ENCODE measurements at places on chromosomes 2 and 18. TPM values are rescaled to one million over a fixed set of nuclear protein-coding genes. Genes with fewer than 3 reads are reported as not detected.

Gene PSD4
- 2.6 TPM for total RNA-seq

Gene ANKRD23
- 2.5 TPM for total RNA-seq

Gene CPO
- not detected for total RNA-seq

- no peaks in the 10 kb centered on the region for H3K27me3 ChIP-seq
- no peaks in the 10 kb centered on the region for H3K4me1 ChIP-seq
- no peaks in the 10 kb centered on the region for H3K36me3 ChIP-seq
- H3K27ac ChIP-seq = no peak overlapping the region
- H3K4me3 ChIP-seq = no peak overlapping the region
- DNase-seq = no peak
Measured at GRCh38 chr2:16153754-16154035, 213.3 kb downstream of the MYCN start.

GRCh38 chr18:62828852-62829251, 113.5 kb downstream of the PHLPP1 start:
- H3K4me1 ChIP-seq = no peaks in the 10 kb centered on the region
- DNase-seq = no peak
- H3K4me3 ChIP-seq = no peak overlapping the region
- no peaks in the 10 kb centered on the region for H3K36me3 ChIP-seq
- H3K27me3 ChIP-seq = no peaks in the 10 kb centered on the region
- H3K27ac ChIP-seq = no peak overlapping the region

DNA sequence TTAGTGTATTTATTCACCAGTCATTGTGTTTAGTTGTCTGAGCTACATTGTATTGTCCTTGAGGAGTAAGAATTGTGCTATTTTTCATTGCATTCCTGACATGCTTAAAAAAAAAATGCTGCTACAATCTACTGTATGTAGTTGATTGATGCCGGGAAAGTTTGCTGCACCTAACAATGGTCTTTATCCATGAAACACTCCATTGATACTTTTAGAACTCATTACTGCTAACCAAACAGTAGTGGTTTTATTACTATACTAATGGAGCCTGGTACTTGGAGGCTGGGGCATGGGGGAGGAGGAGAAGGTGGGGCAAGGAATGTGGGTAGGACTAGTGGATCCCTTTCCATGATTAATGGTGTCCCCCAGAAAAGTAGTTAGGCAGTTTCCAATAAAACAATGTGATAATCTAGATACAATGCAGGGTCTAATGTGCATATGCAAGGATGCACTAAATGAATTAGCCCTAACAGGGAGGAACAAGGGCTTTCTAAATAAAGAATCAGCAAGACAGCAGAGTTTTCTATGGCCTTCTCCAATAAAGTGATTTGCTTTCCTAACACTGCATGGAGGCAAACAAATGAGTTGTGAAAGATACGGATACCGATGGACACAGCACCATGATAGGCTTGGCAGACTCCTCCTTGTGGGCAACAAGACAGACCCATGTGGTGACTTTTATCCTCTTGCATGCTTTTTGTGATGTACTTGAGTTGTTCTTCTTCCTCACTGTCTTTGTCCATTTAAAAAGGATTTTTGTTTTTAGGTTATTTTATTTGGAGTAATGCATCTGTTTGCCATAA, 78.5 kb downstream of the FMNL2 start:
- H3K27me3 ChIP-seq = no peaks in the 10 kb centered on the region
- H3K36me3 ChIP-seq = no peaks in the 10 kb centered on the region
- H3K27ac ChIP-seq = no peak overlapping the region
- DNase-seq = peak; percentile 53

DNA sequence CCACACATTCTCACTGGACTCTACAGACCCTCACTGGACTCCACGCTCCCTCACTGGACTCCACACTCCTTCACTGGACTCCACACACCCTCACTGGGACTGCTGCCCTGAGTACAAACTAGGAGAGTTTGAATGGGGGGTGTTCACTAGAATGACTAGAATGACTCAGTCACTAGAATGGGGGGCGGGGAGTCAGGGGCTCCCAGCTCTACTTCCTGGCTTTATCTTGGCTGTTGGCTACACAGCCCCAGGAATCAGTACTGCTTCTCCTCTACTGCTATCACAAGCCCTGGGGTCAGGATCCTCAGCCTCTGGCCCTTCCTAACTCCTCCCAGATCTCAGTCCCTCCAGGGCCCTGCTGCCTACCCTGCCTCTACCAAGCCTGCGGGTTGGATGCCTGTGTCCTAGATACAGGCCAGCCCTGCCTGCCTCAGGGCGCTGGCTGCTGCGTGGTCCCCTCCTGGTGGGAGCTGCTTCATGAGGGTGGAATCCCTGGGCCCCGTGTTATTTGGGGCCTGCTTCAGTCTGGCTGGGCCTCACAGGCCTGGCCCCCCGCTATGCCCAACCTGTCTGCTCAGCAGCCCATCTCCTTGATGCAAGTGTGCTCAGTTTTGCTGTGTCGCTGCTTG, 7.8 kb downstream of the PTMA start:
- peaks cover 12% of the 10 kb centered on the region for H3K36me3 ChIP-seq
- H3K4me1 ChIP-seq = peaks cover 51% of the 10 kb centered on the region
- H3K27ac ChIP-seq = peak overlapping the region; percentile 70
- no peaks in the 10 kb centered on the region for H3K27me3 ChIP-seq

DNA sequence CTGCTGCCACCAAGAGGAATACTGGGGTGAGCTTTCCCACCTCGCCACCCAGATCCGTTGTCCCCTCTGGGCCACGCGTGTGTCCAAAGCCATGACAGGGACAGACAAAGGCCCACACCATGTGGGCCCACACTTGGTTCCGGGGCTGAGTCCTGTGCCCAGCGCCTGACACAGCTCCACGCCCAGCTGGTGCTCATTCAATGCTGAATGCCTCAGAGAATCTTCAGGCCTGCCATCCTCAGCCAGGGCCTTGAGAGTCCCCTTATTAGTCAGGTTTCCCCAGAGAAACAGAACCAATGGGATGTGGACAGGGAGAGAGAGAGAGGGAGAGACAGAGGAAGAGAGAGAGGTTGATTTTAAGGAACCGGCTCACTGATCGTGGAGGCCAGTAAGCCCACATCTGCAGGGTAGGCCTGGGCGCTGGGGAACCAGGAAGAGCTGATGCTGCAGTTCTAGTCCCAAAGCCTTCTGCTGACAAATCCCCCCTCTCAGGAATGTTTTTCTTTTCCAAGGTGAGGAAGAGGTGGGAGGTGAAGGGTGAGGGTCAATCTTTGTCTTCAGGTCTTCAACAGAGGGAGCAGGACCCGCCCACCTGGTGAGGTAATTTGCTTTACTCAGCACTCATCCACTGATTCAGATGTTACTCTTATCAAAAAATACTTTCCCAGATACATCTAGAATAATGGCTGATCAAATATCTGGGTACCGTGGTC, 10.2 kb upstream of the SPATA3 start:
- peaks cover 4% of the 10 kb centered on the region for H3K4me1 ChIP-seq
- H3K27me3 ChIP-seq = peaks cover 3% of the 10 kb centered on the region
- no peaks in the 10 kb centered on the region for H3K36me3 ChIP-seq
- H3K27ac ChIP-seq = no peak overlapping the region

GRCh38 chr2:12642859-12643258, 73.9 kb upstream of the TRIB2 start:
- H3K27me3 ChIP-seq = no peaks in the 10 kb centered on the region
- H3K36me3 ChIP-seq = no peaks in the 10 kb centered on the region
- H3K4me3 ChIP-seq = no peak overlapping the region
- no peaks in the 10 kb centered on the region for H3K4me1 ChIP-seq

DNA sequence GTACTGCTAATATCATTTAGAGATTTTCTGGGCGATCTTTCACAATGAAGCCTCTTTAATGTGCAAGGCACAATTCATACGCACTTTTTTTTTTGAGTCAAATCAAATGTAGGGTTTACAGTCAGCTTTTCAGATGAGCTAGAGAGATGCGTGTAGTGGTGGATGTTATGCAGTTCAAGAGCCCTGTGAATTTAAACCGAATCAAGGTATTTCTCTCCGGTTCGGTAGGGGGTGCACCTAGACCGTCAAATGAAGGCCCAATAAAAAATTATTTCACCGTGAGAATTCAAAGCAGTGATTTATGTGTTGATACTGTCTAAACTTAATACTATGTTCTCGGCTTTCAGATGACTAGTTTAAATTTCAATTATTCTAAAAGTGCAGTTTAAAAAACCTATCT, 1.1 kb downstream of the PTH2R start:
- no peaks in the 10 kb centered on the region for H3K36me3 ChIP-seq
- no peak for DNase-seq
- H3K27me3 ChIP-seq = peaks cover 33% of the 10 kb centered on the region
- no peak overlapping the region for H3K4me3 ChIP-seq

DNA sequence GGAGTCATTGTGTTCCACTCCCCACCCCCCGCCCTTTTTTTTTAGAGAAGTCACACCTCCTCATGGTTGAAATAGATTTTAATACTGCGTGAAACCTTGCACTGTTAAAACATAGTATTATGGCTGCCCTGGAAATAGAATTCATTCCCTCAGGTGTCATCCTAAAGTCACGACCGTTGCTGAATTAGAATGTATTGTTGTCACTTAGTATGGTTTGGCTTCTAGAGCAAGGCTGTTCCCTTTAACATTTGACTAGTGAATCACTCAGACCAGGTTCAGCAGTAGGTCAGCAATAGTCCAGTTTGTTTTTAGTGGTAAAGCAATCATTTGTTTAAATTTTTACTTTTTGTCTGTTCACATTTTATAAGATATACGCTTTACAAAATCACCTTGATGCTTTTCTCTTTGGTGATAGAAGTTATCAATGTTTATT, 1.2 kb downstream of the BABAM2 start:
- H3K27ac ChIP-seq = no peak overlapping the region
- peaks cover 26% of the 10 kb centered on the region for H3K4me1 ChIP-seq
- peak; percentile 55 for DNase-seq

All from astrocyte (in vitro differentiated cells and primary cell).